DMS53 (cell line): ENCODE measurements at places on chromosomes 16 and 17.

DNA sequence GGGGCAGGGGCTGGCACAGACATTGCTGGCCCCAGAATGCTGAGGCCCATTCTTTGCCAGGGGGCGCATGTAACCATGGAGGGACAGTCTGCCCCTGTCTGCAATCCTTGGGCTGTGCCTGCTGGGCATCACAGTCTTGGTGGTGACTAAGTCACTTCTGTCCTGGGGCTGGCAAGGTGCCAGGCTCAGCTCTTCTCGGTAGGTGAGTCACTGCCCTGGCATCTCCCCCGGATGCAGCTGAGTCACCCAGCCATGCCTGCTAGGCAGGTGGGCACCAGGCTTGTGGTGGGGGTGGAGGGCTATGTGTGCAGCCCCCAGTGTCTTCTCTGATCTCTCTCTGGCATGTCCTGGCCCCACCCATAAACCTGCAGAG lies 5.6 kb downstream of the RARA start:
- DNase-seq: peak; percentile 98

GRCh38 chr16:56041556-56042140 lies 149.6 kb upstream of the GNAO1 start:
- peak; percentile 81 for DNase-seq

GRCh38 chr17:14196377-14196997 lies 40.2 kb downstream of the CDRT15 start:
- no peak for DNase-seq

DNA sequence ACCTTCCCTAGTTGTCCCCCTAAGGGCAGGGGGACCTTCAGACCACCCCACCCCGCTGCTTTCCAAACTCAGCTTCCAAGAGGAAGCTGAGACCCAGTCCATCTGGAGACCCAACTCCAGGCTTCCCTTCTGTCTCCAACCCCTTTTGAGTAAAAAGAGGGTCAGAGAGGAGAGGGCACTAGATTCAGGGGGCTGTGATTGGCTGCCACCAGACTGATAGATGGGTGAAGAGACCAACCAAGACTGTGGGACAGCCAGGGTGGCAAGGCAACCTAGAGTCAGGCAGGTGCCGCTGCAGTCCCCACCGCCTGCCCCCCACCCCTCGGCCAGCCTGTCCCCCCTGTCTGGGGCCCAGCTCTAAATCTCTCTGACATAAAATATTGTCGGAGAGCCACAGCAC lies 92.5 kb downstream of the SDK2 start:
- no peak for DNase-seq

GRCh38 chr17:19497624-19498023 lies 36.0 kb upstream of the SLC47A1 start:
- no peak for DNase-seq

DNA sequence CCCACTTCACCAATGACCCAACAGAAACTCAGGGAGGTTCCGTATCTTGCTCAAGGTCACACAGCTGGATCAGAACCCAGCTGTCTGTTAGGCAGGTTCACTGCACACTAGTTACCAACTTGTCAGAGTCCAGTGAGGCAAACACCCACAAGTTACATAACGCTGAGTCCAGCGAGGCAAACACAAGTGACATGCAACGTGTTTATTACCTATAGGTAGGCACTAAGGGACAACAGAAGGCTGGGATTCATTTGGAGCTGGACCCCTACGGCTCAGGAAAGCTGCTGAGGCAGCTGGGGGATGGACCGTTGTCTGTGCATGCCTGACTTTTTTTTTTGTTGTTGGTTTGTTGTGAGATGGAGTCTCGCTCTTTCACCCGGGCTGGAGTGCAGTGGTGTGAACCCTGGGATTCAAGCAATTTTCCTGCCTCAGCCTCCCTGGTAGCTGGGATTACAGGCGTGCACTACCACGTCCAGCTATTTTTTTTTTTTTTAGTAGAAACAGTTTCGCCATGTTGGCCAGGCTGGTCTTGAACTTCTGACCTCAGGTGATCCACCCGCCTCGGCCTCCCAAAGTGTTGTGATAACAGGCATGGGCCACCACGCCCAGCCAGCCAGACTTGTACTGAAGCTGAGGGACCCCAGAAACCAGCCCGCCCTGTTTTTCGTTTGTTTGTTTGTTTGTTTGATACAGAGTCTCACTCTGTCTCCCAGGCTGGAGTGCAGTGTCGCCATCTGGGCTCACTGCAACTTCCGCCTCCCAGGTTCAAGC lies 1.9 kb upstream of the RSAD1 start:
- no peak for DNase-seq

GRCh38 chr16:3074860-3075522 lies 9.6 kb downstream of the IL32 start:
- no peak for DNase-seq

GRCh38 chr17:28282596-28282995 lies 36.4 kb upstream of the TMEM97 start:
- DNase-seq: peak; percentile 77

- no peak for DNase-seq
These were observed 8.3 kb downstream of the ZNF629 start for GRCh38 chr16:30778549-30779244.

DNA sequence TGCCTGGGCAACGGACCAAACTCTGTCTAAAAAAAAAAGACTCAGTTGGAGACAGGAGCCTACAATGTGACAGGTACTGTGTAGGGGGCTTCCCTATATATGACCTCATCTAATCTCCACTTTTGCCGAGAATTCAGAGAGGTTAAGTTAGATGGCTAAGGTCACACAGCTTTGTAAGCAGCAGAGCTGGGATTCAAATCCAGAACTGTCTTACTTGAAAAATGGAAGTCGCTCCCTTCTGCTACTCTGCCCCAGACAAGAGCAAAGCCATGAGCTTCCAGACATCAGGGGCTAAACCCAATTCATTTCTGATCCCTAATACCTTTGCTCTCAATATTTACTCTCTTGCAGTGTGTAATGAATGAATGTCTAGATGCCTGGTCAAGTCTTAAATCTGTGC lies 41.5 kb upstream of the ABCC12 start:
- no peak for DNase-seq

- peak; percentile 74 for DNase-seq
These were observed 3.7 kb upstream of the CACNA1G start for GRCh38 chr17:50556803-50557202.

- DNase-seq: no peak
These were observed 610 bp downstream of the PIK3R5 start for GRCh38 chr17:8964801-8965393.

DNA sequence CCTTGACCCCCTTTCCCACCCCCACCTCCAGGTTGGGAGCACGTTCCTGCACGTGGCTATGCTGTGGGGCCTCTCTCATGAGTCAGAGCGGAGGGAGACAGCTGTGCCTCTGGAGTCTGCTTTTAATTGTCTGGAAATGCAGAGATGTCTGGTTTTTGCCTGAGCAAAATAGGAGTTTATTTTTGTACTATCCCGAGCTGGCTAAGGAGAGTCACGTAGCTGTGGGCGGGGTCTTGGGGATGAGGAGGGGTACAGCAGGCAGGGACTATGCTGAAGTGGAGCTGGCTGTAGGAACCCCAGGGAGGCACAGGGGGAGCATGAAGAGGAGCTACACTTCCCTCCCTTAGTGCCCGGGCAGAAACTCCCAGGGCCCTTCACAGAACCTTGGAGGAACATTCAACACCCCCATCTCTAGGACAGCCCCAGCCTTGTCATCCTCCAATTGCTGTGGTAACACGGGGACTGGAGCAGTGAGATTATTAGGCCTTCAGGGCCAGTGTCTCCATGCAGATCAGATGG lies 44.7 kb upstream of the LGALS9 start:
- DNase-seq: no peak

GRCh38 chr16:88387941-88388627 lies 5.3 kb downstream of the ZNF469 start:
- no peak for DNase-seq

- DNase-seq: no peak
These were observed 39.9 kb upstream of the MYH10 start for GRCh38 chr17:8670421-8670820.

- DNase-seq: no peak
These were observed 4.2 kb upstream of the NUDT16L1 start for GRCh38 chr16:4689091-4689671.

GRCh38 chr17:5976251-5976650 lies 93.9 kb upstream of the WSCD1 start:
- no peak for DNase-seq

DNA sequence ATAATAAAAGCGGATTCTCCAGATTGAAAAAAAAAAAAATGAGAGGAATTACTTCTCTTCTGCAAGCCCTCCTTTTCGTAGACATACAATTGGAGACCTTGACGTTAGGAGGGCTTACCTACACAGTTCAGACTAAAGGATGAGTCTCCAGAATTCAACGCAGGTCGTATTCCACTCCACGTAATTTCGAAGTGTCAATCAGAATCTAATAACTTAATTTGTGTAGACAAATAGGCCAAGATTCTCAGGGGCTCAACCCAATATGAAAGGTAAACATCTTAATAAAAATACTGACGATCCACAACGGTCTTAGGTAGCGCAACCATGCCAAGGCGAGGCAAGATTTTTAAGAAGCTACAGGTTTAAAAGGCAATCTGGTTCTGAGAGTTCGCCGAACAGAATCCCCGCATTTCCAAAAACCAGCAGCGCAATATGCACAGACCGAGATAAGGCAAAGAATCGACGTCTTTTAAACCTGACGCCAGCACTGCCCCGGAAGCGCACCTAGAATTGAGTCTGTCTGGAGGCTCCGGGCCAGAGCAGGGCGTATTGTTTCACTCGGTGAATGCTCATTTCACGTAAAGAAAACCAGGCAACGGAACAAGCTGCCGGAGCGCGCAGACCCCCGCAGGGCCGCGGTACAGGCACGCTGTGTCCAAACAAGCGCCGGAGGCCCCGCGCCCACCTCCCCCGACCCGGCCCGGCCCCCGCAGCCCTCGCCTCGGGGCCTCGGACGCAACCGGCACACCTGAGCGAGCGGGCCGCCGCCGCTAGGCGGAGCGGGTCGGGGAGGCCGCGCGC lies 623 bp downstream of the MBTPS1 start:
- peak; percentile 70 for DNase-seq

- DNase-seq: peak; percentile 86
These were observed 35.1 kb downstream of the DDX19A start for GRCh38 chr16:70381604-70382342.

DNA sequence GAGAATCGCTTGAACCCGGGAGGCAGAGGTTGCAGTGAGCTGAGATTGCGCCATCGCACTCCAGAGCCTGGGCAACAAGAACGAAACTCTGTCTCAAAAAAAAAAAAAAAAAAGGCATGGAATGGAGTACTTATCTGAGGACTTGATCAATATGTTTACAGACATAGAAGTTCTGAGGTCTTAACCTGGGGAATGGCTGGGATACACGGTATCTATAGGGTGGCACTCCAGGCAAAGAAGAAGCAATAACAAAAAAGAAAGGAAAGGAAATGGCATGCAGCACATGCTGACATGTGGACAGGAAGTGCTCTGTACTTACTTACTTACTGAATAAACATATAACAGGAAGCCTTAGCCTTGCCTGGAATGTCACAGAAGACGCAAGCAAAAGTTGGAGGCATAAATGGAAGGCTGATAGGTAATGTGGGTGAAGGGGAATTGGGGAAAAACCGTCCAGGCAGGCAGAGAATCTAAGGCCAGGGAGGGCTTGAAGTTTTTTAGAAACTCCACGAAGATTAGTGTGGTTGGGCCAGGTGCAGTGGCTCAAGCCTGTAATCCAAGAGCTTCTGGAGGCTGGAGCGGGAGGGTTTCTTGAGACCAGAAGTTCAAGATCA lies 10.1 kb upstream of the SPOP start:
- DNase-seq: peak; percentile 58

DNA sequence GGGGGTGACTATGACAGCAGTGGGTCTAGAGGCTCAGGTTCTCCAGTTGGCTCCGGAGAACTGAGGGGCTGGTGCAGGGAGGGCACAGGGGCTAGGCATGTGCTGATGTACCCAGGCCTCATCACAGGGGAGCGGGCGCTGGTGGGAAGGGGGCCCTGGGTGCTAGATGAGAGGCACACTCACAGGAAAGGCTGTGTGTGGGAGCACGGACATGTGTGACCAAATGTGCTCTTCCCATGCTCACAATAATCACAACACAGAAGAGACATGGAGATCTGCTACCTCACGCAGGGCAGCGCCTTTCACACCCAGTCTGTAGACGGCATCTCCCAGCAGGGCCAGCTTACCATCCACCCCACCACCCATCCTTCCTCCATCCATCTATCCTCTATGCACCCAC lies 17.4 kb upstream of the RASD1 start:
- no peak for DNase-seq

- no peak for DNase-seq
These were observed 18.3 kb upstream of the COPRS start for GRCh38 chr17:31877341-31877740.

GRCh38 chr16:80986557-80986956 lies 20.1 kb downstream of the CMC2 start:
- no peak for DNase-seq

DNA sequence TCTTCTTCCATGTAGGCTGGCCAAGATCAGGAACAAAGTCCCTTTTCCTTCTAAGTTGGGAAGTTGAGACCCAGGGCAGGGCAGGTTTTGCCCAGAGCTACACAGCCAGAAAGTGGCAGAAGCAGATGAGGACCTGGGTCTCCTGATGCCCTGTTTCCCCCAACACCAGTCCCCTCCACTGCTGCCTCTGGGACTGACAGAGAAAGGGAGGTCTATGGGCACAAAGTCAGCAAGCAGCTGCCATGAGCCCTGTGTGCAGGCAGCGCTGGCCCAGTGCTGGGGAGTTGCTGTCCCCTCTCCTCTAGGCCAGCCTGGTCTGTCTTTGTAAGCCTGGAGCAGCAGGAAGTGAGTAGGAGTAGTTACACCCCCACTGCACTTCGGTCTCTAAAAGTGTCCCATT lies 46.9 kb upstream of the NKD1 start:
- no peak for DNase-seq
